Hindlimb muscle (tissue), 1 donor: ENCODE measurements at places on chromosomes 16 and 17. TPM values are rescaled to one million over a fixed set of nuclear protein-coding genes. Genes with fewer than 3 reads are reported as not detected.

The PYDC1 gene
- 2.3 TPM for polyA plus RNA-seq

The ZMYND15 gene
- polyA plus RNA-seq: 0.97 TPM

The SEZ6L2 gene
- polyA plus RNA-seq: 3.3 TPM

The DLX3 gene
- 0.31 TPM for polyA plus RNA-seq

The KRTAP3-2 gene
- 0.28 TPM for polyA plus RNA-seq

The GDE1 gene
- polyA plus RNA-seq: 56.7 TPM

The MVP gene
- 26.5 TPM for polyA plus RNA-seq

The NPIPA8 gene
- polyA plus RNA-seq: 1.6 TPM

The GRAP gene
- polyA plus RNA-seq: 3.2 TPM

The CRYBA1 gene
- polyA plus RNA-seq: not detected
